ENCODE measurements at places on chromosomes 6 and 20.

DNA sequence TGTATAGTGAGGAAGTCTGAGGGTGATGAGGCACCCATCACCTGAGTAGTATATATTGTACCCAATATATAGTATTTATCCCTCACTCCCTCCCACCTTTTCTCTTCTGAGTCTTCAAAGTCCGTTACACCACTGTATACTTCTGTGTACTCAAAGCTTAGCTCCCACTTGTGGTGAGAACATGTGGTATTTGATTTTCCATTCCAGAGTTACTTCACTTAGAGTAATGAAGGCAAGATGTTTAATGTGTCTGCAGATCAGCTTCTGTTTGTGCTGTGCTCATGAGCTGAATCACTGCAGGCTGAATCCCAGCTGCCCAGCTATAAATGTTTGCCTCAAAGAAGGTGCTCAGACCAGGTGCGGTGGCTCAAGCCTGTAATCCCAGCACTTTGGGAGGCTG lies 139.3 kb upstream of the FOXA2 start:
- DNase-seq, result no peak

DNA sequence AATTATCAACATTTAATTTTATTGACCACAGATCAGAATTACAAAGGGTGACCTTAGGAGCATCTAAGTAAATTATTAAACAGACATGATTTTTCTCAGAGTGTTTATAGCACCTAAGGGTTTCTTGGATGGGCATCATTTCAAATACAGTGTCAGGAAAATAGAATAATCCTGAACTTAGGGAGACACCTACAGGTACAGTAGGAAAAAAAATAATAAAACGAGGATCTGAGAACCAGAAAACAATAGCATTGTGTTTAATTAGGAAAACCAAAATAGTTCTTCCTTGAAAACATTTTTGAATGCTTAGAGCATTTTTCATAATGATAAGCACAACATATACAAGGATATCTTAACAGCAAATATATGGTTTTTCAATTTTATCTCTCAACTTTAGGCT lies 39.2 kb downstream of the MMUT start:
- no peak for DNase-seq

DNA sequence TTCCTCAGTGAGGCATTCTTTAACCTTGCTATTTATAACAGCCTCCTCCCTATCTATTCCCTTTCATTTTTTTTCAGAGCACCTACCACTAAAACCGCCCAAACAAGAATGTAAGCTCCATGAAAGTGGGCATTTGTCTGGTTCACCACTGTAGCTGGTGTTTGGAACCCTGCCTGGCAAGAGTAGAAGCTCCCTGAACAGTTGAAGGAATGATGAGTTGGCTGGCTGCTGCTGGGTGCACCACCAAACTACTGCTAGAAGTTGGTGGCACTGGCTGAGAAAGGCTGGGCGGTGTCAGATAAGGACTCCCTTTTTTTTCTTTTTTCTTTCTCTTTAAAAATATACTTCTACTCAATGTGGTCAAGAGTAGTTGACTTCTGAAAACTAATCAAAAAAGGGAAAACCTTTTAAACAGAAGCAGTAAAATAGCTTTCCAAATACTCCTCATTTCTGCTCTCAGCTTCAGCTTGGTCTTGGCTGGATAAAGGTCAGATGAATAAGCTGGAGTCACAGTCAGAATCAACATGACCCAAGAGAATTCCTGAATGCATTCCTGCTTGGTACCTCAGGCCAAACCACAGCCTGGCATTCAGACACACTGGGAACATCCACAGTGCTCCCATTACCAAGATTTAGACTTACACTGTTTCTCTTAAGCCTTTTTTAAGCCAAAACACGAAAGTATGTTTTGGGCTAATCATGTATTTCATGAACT lies 38.0 kb downstream of the RTN4IP1 start:
- DNase-seq, result no peak

DNA sequence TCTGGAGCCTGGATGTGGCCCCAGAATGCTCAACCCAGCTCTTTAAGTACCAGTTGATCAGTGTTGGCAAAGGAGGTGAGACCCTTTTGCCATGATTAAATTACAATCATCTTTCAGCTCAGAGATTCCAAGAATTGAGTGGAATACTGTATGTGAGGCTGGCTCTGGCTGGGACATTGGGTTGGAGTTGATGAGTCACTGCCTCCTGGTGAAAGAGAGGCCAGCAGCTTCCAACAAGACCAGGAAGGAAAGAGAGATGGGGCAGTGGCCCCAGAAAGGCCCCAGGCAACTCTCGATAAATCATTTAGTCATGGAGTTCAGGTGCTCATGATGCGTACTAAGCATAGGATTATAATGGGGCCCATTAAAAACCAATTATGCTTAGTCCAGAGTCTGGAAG lies 2.1 kb downstream of the TGM6 start:
- no peak for DNase-seq

DNA sequence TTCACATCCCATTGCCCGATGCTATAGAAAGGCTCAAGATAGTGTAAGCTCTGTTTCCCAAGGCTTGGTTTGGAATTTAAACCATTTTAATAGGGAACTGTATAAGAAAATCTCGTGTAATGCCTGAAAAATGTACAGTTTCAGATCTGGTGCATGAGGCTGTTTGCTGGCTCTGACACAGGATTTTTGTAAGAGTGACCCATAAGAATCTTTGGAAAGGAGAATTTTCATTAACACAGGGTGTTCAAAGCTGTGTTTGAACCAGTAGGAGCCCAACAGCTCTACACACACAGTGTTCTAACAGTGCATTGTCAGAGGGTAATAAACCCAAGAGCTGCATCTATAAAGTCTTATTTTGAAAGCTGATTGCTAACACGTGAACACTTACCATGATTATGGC lies 293.5 kb downstream of the PRL start:
- no peak for DNase-seq

DNA sequence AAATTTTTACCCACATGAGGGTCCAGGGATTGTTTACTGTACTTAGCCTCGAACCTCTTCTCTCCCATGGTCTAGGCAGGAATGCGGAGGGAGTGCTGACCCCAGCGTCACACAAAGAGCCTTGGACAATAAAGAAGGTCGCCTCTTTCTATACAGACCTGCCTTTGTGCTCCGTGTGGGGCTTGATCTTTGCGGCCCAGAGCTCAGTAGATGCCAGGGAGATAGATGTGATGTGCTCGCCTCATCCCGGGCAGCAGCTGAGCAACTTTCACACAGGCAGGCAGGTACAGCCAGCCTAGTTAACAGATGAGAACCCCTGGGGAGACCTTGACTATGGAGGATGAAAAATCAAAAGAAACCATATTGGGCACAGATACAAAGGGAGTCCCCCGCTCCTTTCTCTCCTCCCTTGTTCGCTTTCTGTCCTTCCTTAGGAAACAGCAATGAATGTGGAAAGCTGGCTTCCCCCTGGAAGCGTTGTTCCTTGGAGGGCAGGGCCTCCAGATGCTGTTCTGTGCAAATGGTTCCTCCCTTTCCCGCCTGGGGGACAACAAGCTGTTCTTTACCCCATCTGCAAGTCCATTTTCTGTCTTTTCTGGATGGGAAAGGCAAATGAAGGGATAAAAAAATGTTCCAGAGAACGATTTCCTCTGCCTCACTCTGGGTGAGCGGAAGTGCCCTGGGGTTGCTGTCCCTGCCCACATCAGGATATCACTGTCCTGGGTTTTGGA lies 128.3 kb downstream of the OLIG3 start:
- DNase-seq, result no peak

- DNase-seq, result no peak
Measured at GRCh38 chr20:41081276-41081814, 52.7 kb downstream of the TOP1 start.

- DNase-seq, result no peak
Measured at GRCh38 chr6:20056350-20056992, 155.8 kb downstream of the MBOAT1 start.

DNA sequence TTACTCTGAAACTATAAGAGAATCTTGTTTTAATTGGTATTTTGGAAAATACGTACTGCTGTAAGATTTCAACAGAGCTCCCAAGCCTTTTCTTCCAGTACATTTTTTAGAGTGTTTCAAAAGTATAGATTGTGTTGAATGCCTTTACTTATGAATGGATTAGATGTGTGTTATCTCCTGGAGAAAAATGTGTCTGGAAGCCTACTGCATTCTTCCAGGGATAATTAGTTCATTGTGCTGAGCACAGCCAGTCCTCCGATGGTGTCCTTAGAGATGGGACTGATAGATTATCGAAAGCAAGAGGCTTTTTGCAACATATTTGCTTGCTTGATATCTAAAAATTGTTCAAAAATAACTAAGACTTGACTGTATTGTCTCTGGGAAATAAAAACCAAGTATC lies 114.2 kb downstream of the PLEKHG1 start:
- DNase-seq, result no peak

GRCh38 chr20:22826306-22827230 lies 208.5 kb upstream of the SSTR4 start:
- no peak for DNase-seq

- DNase-seq, result no peak
Measured at GRCh38 chr6:105786890-105787655, 299.1 kb upstream of the PRDM1 start.

DNA sequence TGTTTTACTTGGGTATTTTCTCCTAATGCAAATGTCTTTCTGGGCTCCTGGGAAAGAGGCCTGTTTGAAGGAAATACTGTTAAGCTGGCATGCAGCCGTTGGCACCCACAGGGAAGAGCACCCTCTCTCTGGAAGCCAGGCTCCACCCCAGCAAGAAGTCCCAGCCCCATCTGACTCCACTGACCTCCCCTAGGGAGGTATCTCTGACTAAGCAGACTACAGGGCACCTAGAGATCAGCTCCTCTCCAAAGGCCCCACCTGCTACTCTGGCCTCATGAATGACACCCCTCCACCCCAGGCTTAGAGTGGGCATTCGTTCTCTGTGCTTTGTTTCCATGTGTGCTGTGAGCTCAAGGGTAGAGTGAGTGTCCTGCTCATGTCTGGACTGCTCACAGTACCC lies 6.4 kb upstream of the MDGA1 start:
- DNase-seq, result no peak

- no peak for DNase-seq
Measured at GRCh38 chr6:133973109-133973971, 20.3 kb downstream of the TBPL1 start.

GRCh38 chr20:6046432-6046831 lies 7.4 kb downstream of the LRRN4 start:
- no peak for DNase-seq

- no peak for DNase-seq
Measured at GRCh38 chr6:17907406-17908229, 79.8 kb downstream of the KIF13A start.

DNA sequence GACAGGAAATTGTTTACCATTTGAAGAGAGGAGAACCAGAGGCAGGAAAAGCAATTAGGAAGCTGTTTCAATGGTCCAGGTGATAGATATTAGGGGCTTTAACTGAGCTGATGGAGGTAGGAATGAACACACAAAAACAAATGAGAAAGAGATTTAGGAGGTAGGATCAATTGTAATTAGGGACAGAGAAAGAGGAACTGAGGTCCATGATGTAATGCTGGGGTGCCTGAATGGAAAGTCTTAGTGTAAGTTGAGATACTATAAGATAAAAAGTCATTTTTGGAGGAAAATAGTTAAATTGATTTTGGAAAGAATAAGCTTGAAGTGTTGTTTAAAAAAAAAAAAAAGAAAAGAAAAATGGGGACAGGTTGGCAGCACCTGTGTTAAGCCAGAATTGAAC lies 58.5 kb upstream of the B3GAT2 start:
- no peak for DNase-seq

DNA sequence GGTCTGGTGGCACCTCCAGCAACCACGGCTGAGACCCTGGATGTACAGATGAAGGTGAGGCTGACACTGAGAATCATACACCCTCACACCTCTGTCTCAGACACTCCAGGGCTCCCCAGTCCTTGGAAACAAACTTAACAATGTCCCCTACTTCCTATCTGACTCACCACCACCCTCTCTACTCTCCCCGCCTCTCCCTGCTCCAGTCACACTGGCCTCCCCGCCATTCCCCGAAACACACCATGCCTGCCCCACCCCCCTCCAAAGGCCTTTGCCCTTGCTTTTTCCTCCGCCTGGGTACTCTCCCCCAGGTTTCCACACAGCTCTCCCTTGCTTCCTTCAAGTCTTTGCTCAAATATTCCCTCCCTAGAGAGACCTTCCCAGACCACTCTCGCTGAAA lies 16.3 kb downstream of the BPI start:
- DNase-seq, result no peak

DNA sequence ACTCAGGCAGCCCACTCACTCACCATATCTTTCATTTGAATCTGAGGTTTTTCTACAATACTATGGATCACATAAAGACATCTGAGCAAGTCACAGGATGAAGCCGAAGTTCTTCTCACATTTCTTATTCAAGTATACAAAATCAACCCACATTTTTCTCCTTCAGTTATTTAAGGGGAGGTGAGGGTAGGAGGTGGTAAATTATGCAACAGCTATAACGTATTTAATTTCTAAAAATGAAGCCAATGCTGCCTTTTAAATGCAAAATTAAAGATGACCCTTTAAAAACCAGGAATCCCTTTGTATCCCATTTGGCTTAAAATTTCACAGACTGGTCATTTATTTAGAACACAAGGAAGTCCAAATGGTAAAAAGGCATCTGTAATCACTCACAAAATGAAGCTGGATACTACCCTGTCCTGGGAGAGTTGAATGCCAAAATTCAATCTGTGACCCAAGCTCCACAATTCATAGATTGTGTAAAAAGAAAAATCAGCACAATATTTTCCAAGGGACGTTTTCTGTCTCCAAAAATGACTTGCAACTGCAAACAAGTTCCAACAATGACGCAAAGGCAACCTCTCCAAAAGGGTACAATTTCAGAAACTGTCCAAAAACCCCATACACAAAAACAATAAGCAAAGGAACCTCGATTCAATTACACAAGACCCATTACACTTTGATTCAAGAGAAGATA lies 48.8 kb downstream of the EPB41L2 start:
- no peak for DNase-seq

GRCh38 chr20:14189794-14190402 lies 147.5 kb downstream of the FLRT3 start:
- no peak for DNase-seq

GRCh38 chr6:168009331-168009730 lies 11.9 kb downstream of the KIF25 start:
- no peak for DNase-seq

- DNase-seq, result no peak
Measured at GRCh38 chr6:158868890-158869825, 50.0 kb upstream of the EZR start.

- DNase-seq, result no peak
Measured at GRCh38 chr6:71396410-71396801, 107.8 kb downstream of the OGFRL1 start.

- no peak for DNase-seq
Measured at GRCh38 chr20:49712996-49713752, 504 bp downstream of the B4GALT5 start.

DNA sequence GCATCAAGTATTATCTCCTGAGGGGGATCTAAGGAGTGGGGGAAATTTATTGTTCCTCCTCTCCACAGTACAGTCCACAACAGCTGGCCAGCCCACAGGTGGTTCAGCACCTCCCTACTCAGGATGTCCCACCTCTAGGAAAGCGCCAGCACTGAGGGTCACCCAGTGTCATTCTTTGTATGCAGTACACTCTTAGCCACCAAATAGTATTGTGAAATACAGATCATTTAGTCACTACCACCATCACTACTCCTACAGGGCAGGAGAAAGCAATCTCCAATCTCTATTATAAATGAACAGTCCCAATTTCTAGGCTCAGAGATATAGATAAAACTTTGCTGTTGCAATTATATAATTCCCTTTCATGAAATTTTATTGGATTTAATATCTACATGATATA lies 6.3 kb upstream of the ZNF76 start:
- DNase-seq, result no peak
